ENCODE measurements at places on chromosomes 1 and 21. TPM values are rescaled to one million over a fixed set of nuclear protein-coding genes. Genes with fewer than 3 reads are reported as not detected.
A peak's percentile ranks its signal among the peaks of the same experiment; 100 is the strongest.

- DNase-seq, result no peak
Observed at GRCh38 chr21:41883582-41883981, 4.4 kb upstream of the PRDM15 start.

DNA sequence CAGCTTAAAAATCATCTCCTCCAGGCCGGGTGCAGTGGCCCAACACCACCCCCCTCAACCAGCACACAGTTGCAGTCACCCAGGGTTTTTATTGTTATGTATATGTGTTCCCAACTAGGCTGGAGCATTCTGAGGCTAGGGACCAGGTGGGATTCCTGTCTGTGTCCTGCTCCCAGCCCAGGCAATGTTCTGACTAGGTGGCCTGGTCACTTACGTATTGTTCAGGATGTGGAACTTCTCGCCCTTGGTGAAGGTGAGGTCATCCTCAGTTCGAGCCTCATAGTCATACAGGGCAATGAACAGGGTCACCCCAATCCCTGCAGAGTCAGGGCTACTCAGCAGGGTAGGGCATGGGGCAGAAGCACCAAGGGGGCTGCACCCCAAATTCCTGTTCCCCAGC is 12.2 kb downstream of the FGR start:
- DNase-seq, result no peak

GRCh38 chr1:55530749-55531478 is 315.8 kb upstream of the USP24 start:
- DNase-seq, result no peak

DNA sequence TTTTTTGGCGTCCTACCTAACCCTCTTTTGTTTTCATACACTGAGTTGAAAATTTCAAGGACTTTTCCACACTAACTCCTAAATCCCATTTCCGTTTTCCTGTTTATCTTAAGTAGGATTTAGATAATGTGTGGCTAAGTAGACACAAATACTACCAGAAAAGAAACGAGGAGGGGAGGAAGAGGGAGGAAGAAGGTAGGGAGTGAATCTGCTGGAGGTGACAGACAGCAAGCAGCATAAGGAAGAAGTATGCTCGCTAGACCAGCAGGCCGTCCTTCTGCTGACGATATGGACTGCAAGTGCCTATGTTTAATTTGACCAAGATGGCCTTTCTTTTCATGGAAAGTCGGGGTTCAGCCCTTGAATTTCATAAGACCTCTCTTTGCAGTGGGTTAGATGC is 256.9 kb upstream of the RAB4A start:
- no peak for DNase-seq

GRCh38 chr1:9539829-9540550 is 725 bp downstream of the SLC25A33 start:
- peak; percentile 56 for DNase-seq

DNA sequence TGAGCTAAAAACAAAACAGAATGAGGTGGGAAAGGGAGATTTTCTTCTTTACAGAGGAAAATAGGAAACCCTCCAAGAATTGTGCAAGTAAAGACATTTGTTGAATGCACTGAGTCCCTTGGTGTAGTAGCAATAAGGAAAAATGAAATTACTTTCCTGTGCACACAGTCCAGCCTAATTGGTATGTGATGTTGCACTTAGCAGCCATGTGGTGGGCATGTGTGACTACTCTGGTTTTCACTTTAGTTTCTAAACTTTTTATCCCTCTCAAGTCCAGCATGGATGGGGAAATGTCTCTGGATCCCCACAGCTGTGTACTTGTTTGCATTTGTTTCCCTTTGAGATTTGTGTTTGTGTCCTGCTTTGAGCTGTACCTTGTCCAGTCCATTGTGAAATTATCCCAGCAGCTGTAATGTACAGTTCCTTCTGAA is 7.1 kb upstream of the AGO3 start:
- DNase-seq, result peak; percentile 36

GRCh38 chr21:41465176-41465781 is 39.2 kb downstream of the MX1 start:
- DNase-seq, result no peak

- DNase-seq, result no peak
Observed at GRCh38 chr1:38250356-38250755, 203.8 kb upstream of the POU3F1 start.

GRCh38 chr1:1239614-1240347 is 6.7 kb downstream of the C1QTNF12 start:
- DNase-seq, result no peak

- DNase-seq, result no peak
Observed at GRCh38 chr21:20701235-20701634, 297.0 kb upstream of the NCAM2 start.

DNA sequence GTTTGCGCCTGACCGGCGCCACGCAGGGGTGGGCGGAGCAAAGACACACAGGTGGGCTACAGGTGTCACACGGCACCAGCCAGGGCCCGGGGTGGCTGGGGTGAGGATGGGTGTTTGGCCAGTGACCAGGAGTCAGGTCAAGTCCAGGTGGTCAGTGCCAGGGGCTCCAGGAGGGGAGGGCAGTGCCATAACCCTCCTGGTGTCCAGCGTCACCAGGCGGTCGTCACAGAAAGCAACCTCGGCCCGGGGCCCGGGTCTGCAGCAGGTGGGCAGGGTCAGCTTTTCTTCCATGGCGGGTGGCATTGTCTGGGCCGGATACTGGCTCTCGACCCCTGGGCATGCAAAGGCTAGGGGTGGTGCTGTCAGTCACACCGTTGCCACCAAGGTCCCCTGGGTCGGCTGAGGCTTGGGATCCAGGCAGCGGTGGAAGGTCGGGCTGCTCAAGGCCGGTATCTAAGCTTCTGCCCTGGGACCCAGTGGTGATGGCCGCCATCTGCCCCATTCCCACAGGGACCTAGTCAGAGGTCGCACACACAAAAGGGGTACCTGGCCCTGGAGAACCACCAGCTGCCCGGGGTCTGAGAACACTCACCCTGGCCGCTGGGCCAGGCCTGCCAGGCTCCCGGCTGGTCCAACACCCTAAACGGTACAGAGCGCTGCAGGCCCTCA is 1.8 kb downstream of the FNDC10 start:
- DNase-seq, result no peak

- no peak for DNase-seq
Observed at GRCh38 chr21:42102991-42103390, 31.9 kb downstream of the UMODL1 start.

- no peak for DNase-seq
Observed at GRCh38 chr1:63663873-63664272, 70.7 kb downstream of the PGM1 start.

- no peak for DNase-seq
Observed at GRCh38 chr1:235571482-235571881, 67.2 kb upstream of the B3GALNT2 start.

- no peak for DNase-seq
Observed at GRCh38 chr1:7513081-7513480, 258.0 kb upstream of the VAMP3 start.

DNA sequence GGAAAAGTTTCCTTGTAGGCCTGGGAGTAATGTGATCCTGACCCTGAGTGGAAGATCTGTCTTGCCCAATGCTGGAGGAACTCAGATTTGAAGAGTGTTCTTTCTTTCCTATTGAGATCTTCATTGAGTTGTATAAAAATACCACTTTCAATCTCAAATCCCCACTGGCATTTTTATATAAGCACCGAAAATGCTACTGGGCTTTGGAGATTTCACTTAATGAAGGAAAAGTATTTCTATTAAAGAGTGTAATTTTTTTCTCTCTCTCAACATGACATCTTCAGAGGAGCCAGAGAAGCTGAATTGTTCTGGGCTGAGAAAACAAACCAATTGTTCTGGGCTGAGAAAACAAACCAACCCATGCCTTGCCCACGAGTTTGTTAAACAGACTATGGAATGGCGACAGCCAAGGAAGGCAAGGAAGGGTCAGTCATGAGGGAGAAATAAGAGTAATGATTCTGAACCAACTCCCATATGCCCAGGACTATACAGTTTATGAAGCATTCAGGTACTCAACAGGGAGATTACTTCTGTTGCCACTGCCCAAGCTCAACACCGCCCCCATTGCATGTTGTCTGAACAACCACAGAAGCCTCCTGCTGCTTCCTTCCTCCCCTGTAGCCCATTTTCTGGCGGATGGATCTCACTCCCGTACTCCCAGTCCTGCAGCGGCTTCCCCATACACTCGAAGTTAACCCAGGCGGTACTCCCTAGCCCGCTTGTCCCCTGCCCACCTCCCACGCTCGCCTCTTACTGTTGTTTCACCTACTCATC is 103.2 kb downstream of the BEND5 start:
- DNase-seq, result no peak

DNA sequence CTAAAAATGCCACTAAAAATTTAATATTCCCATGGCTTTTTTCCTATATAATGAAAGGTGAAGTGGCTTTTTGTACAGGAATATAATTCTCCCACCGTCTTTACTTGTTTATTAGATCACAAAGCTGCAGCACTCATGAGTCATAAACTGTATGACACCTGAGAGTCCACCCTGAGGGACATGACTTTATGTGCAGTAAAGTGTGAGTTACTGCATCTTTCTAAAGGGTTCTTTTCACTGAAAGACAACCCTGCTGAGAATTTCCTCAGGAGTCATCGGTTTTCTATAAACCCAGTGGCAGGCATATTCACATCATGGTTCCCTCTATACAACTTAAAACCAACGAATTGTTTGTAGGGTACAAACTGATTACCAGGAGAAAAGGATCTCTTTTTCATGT is 77.4 kb downstream of the APP start:
- no peak for DNase-seq

- no peak for DNase-seq
Observed at GRCh38 chr1:160605205-160605604, 25.9 kb upstream of the CD84 start.

DNA sequence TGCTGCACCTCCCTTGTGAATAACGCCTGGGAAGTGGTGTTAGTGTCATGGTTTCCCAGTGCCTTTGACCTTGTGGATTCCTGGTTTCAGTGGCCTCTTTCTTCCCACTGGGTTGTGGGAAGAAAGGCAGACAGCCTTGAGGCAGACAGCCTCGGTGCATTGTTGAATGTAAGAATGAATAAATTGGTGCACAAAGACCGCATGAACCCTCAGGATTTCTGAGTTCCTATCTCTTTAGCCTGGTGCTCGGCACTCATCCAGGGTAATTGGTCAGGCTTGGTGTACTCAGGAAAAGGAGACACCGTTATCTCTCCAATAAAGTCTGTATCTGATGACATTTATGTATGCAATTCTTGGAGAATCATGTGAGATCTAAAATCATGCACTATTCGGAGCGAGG is 5.1 kb downstream of the ZNF362 start:
- no peak for DNase-seq

GRCh38 chr1:166947398-166948043 is 27.8 kb downstream of the ILDR2 start:
- DNase-seq, result peak; percentile 48

DNA sequence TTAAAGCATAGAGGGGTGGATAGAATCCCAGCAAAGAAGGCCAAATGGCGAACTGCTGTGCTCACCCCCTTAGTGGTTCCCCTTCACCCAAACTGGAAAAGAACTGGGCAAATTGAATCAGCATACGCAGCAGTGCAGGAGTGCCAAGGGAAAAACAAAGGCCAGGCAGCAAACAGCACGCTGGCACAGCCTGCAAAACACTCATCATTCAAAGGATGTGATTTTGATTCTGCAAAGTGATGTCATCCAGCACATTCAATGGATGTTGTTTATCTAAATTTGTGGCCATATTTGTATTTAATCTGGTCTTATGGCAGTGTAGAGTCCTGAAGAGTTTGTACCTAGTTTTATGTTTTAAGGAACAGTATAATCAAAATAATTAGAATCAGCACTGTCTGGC is 71.8 kb upstream of the ECE1 start:
- no peak for DNase-seq

DNA sequence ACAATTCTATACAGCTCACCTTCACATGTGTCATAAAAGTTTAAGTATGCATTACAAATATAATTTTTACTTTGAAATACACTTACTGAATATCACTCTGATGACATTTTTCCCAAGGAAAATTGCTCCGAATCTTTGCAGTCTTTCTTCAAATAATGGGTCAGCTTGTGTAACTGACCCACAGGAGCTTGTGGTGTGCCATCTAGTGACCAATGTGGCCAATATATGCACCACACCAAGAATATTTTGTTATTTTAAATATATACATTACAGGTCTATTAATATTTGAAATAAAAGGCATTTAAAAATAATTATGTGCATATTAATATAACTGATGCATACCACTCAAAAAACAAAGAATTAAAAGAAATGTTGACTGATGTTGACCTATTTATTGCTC is 271.4 kb downstream of the TBX15 start:
- no peak for DNase-seq

DNA sequence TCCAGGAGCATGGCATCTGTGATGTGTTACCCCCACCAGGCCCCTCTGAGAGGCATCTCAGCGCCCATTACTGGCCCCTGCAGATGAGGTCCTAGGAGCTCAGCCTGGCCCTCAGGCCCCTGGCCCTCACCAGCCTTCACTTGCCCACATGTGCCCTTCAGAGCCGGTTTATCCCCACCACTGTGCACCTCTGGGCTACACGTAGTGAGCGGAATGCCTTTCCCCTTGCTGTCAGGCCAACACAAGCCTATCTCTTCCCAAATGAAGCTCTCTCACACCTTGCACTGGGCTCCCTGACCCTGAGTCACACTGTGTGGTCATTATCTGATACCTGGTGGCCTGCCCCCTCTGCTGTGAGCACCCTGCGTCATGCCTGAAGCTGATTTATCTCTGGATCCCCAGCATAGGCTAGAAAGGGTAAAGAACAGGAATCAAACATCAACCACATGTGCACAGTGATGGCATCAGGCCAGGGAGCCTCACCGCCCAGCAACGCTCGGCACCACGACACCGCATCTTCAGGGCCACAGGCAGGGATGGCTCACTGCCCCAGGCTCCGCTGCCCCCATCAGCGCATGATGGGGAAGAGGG is 49.1 kb downstream of the GLIS1 start:
- DNase-seq, result no peak

C1orf53 gene
- 1.0 TPM for polyA plus RNA-seq

PLA2G2F gene
- polyA plus RNA-seq, result not detected

CNKSR1 gene
- polyA plus RNA-seq, result 2.5 TPM

CEP170 gene
- 46.9 TPM for polyA plus RNA-seq

SERTAD4 gene
- 2.7 TPM for polyA plus RNA-seq

PTGFR gene
- 44.3 TPM for polyA plus RNA-seq

COL11A1 gene
- 16.0 TPM for polyA plus RNA-seq

SHISA4 gene
- polyA plus RNA-seq, result 89.2 TPM

NGF gene
- 2.5 TPM for polyA plus RNA-seq

LRRC40 gene
- polyA plus RNA-seq, result 14.8 TPM

LCE1E gene
- not detected for polyA plus RNA-seq

DNASE2B gene
- polyA plus RNA-seq, result 0.17 TPM

PRDM16 gene
- polyA plus RNA-seq, result 0.80 TPM

C8B gene
- polyA plus RNA-seq, result not detected

OR10K1 gene
- polyA plus RNA-seq, result not detected

SLC2A5 gene
- 19.5 TPM for polyA plus RNA-seq

All from hindlimb muscle (tissue), 1 donor.